ENCODE measurements at places on chromosomes 12 and 14.
A peak's percentile ranks its signal among the peaks of the same experiment; 100 is the strongest.

GRCh38 chr12:4006743-4007142 is 133.5 kb upstream of the PARP11 start:
- DNase-seq: no peak

- no peak for DNase-seq
Observed at GRCh38 chr14:92259613-92260357, 63.2 kb upstream of the SLC24A4 start.

DNA sequence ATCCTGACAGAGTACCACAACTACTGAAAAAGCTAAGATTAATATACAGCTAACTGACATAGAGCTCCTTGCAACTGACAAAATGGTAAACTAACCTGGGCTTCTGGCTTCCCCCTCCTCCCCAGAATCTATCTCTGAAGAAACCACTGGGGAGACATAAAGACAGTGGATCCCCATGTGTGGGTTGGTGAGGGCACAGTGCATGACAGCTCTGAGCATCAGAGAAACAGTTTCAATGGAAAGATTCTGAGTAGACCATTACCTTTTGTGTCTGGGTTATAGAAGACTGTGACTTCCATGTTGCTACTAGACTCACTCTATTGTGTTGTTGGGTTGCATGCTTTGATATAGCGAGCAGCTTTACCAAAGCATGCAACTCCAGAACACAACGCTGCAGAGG is 247.4 kb downstream of the EFCAB11 start:
- DNase-seq: no peak

- DNase-seq: no peak
Observed at GRCh38 chr12:56658921-56659320, 13.1 kb upstream of the ATP5F1B start.

DNA sequence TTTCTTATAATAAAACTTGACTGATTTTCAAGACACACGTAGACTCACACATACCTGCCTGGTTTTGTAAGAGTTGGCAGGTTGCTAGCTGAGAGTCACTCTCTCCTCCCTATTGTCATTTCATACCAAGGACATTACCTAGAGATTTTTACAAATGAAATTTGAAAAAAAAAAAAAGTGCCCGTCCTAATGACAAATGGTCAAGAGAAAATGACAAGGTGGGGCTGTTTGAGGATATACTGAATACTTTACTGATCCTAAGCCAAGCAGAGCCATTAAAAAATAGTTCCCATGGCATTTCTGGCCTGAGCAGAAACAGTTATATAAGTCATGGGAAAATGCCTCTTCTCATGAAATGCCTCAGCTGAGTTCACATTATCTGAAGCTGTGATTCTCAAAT is 150.2 kb downstream of the DYRK2 start:
- peak; percentile 22 for DNase-seq

GRCh38 chr12:6208130-6208529 is 7.9 kb downstream of the CD9 start:
- DNase-seq: no peak

DNA sequence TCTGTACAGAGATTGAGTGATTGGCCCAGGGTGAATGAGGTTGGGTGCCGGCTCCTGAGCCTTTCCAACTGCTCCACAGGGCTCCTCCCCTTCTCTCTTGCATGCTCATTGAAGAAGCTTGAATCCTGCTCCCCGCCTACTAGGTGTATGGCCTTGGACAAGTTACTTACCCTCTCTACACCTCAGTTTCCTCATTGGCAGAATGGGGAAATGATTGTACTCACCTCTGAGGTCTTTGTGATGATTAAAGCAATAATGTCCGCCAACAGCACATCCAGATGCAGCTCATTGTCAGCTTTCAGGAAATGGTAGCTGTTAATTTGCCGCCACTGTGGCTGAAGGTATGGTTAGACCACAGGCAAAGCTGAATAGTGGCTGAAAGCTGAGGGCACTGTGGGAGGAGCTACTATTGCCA is 174.1 kb downstream of the CRADD start:
- no peak for DNase-seq

DNA sequence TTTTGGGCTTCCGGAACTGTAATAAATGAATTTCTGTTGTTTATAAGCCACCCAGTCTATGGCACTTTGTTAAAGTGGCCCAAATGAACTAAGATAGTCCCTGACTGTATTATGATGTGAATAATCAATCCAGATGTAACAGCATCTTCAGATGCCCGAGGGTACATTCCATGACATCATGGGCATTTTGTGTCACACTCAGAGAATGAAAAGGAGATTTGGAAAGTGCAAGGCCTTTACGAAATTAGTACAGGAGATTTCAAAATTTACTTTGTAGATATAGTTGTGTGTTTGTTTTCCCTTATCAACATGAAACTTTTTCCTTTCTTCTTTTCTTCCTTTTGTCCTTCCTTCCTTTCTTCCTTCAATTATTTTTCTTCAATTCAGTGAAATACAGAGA is 54.2 kb upstream of the AMIGO2 start:
- DNase-seq: peak; percentile 13

DNA sequence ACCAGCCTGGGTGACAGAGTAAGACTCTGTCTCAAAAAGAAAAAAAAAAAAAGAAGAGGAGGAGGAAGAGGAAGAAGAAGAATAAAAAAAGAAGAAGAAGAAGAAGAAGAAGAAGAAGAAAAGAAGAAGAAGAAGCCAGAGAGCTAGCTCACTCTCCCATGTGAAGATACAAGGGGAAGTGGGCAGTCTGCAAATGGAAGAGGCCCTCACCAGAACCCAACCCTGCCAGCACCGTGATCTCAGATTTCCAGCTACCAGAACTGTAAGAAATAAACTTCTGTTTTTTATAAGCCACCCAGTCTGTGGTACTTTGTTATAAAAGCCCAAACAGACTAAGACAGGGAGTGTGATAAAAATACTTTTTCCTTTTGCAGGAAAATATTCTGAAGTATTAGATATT is 130.7 kb downstream of the ETNK1 start:
- DNase-seq: no peak

GRCh38 chr12:129138776-129139175 is 285.5 kb downstream of the GLT1D1 start:
- DNase-seq: no peak

GRCh38 chr14:104284636-104285507 is 146.5 kb downstream of the KIF26A start:
- DNase-seq: no peak

- DNase-seq: no peak
Observed at GRCh38 chr14:31962920-31963319, 114.2 kb upstream of the ARHGAP5 start.

- DNase-seq: peak; percentile 71
Observed at GRCh38 chr12:104381731-104382480, 74.8 kb upstream of the CHST11 start.

- no peak for DNase-seq
Observed at GRCh38 chr12:121345151-121345815, 6.9 kb downstream of the ANAPC5 start.

GRCh38 chr12:110844551-110845338 is 2.0 kb upstream of the CCDC63 start:
- DNase-seq: peak; percentile 86

GRCh38 chr12:19155981-19156734 is 26.6 kb downstream of the PLEKHA5 start:
- no peak for DNase-seq

DNA sequence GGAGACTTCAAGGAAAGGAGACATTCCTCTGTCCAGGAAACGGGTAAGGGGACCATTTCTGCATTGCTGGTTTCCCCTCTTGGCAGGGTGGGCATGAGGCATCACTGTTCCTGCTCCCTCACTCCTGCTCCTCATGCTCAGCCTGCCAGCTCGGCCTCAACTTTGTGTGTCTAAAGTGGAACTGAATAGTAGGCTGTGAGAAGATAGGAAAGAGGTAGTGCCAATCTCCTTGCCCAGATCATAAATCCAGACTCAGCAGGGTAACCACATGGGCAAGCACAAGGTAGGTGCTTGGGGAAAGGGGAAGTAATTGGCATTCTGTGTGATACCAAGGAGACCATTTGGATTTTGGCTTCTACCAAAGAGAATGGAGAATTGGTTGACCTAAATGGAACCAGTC is 2.6 kb downstream of the LTB4R start:
- DNase-seq: no peak

GRCh38 chr12:49543914-49544815 is 5.3 kb downstream of the KCNH3 start:
- no peak for DNase-seq

DNA sequence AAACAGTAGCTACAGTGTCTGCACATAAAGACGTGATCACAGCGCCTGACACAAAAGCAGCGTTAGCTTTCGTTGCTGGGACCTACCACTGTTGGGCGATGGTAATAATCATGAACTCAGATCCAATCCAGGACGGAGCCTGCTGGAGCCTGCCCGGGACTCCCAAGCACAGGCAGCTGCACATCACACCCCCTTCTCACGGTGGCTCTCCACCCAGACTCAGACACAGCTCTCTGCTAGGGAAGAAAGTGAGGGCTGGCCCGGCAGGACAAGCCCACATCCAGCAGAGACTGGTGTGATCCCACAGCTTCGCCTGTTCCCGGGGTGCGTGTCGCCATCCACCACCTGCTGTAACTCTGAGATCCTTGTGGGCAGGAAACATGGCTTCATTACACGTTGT is 49.9 kb upstream of the FOXN3 start:
- no peak for DNase-seq

- DNase-seq: no peak
Observed at GRCh38 chr12:106774808-106775524, 484 bp downstream of the RIC8B start.

DNA sequence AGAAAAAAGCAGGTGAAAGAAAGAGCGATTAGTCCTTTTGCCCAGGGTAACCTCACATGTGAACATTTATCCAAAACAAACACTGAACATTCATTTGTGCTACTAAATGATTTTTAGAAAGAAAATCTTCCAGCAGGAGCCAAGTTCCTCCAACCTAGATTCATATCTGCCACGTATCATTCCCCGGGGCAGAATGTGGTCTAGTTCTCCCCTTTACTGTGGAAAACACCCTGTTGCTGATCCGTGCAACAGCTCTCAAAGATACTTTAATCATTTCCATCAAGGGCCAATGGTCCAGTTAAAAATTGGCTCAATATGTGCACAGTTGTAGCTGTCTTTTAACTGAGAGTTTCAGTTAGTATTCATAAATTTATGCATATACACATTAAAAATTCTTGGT is 479.1 kb downstream of the ATP23 start:
- DNase-seq: peak; percentile 97

GRCh38 chr14:28116716-28117115 is 649.9 kb upstream of the FOXG1 start:
- no peak for DNase-seq

DNA sequence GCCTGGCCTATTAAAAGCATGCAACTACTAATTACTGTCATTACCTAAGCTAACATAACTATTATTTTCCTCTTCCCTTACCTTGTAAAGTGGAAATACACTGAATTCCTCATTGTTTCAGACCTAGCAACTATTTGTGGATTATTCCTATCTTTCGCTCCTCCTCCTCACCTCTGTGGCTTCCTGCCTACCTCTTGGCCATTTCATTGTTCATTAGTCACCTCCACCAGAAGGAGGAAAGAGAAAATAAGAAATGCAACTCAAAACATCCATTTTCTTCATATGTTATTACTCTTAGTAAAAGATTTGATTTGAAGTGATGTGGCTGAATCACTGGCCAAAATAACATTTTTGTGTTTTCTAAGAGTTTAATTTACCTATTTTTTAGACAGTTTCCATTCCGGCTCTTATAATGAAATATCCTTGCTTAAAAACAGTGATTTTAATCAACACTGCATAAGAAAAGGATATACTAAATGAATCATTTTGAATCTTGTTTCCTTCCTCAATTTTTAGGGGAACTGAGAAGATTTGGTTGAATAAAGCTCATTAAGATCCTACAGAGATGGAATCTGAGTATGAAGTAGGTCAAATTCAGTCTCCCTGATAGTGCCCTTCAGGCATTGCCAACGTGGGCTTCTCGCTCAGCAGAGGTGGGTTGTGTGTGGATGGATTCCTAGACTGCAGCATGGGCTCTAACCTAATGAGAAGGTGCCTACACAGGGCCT is 27.6 kb upstream of the ARHGAP5 start:
- peak; percentile 46 for DNase-seq

DNA sequence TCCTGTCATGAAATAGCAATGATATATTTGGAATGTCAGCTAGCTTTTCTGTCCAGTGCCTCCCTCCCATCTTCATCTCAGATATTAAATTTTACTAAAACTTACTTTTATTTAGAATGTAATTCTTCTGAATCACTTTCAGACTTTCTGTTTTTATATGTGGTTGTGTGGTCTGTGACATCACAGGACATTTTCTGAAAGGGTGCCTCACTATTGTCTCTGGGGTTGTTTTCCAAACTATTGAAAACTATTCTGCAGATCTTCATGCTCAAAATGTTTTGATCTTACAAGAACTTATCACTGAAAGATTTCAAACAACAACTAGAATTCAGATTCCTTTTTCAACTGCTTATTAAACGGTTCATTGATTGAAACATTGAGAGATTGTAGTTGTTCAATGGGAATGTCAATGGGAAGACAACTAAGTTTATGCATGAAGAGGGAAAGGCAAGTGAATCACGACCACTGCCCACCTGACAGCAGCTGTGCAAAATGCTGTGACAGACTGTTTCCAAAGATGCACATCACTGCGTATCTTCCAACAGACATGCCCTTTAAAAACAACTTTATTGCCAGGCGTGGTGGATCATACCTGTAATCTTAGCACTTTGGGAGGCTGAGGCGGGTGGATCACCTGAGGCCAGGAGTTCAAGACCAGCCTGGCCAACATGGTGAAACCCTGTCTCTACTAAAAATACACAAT is 51.3 kb downstream of the KLRG1 start:
- DNase-seq: no peak

GRCh38 chr14:77180726-77181602 is 634 bp upstream of the TMEM63C start:
- peak; percentile 41 for DNase-seq

DNA sequence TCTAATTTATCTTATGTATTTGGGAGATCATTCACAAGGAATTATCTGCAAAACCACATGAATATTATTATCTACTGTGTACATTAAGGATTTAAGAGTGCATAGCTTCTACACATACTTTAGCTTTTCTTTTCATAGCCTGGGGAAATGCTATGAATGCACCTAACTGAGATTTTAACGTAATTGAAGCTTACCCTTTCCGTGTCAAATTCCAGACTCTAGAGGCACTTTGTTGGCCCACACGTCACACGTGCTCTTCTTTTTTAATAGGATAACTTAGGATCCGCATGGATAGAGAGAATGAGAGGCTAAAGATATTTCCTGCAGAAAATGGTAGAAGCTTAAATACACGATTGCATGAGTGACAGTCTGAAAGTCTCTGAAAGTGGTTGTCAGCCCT is 481.1 kb downstream of the PCNX1 start:
- no peak for DNase-seq

DNA sequence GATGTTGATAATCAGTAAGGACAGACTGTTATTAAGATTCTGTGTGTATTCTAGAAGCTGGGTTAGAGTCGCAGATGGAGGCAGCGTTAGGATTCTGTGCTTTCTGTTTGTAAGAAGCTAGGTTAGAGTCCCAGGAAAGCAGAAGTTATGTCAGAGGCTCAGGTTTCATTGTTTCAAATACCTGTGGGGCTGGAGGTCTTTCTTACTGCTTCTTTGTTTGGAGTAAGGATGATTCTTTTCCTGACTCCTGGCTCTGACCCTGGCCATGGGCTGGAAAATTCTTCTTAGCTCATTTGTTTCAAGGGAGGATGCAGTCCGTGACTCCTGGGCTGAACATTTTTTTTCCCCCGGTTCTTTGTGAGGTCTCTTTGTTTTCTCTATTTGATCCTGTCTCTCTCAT is 5.2 kb downstream of the MUCL1 start:
- no peak for DNase-seq
